ENCODE measurements at places on chromosomes 4 and X. TPM values are rescaled to one million over a fixed set of nuclear protein-coding genes. Genes with fewer than 3 reads are reported as not detected.

DNA sequence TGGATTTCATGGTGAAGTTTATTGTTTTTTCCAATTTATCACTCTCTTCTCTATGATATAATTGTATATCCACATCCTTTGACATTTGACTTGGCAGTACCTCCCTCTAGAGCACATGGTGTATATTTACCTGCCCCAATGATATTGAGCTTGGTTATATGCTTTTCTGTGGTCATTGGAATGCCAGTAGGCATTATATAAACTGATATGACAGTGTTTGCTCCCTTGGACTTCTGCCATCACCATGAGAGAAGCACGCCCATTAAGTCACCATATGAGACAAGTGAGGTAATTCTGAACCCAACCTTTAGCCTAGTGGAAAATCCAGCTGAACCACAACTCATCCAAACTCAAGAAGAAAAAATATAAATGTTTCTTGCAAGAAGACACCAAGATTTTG, 2761.5 kb downstream of the ARAP2 start:
- DNase-seq: no peak
- no peak overlapping the region for H3K4me3 ChIP-seq
- no peaks in the 10 kb centered on the region for H3K36me3 ChIP-seq
- H3K27ac ChIP-seq: no peak overlapping the region
- no peaks in the 10 kb centered on the region for H3K4me1 ChIP-seq
- no peaks in the 10 kb centered on the region for H3K27me3 ChIP-seq

- no peak overlapping the region for H3K4me3 ChIP-seq
- H3K27me3 ChIP-seq: no peaks in the 10 kb centered on the region
- no peaks in the 10 kb centered on the region for H3K36me3 ChIP-seq
- no peak for DNase-seq
These were observed 136.0 kb downstream of the GUCY2F start for GRCh38 chrX:109345856-109346255.

- no peak overlapping the region for H3K4me3 ChIP-seq
- H3K36me3 ChIP-seq: peaks cover 6% of the 10 kb centered on the region
- no peaks in the 10 kb centered on the region for H3K4me1 ChIP-seq
- no peaks in the 10 kb centered on the region for H3K27me3 ChIP-seq
- no peak for DNase-seq
- H3K27ac ChIP-seq: no peak overlapping the region
These were observed 10.5 kb downstream of the ZNF732 start for GRCh38 chr4:294732-295131.

The GPC3 gene
- total RNA-seq: 0.39 TPM

Measured in T-helper 17 cell (primary cell).